ENCODE measurements at places on chromosomes 16 and 17.

- DNase-seq: peak; percentile 76
Measured at GRCh38 chr17:80195671-80196529, 24.2 kb downstream of the SGSH start.

DNA sequence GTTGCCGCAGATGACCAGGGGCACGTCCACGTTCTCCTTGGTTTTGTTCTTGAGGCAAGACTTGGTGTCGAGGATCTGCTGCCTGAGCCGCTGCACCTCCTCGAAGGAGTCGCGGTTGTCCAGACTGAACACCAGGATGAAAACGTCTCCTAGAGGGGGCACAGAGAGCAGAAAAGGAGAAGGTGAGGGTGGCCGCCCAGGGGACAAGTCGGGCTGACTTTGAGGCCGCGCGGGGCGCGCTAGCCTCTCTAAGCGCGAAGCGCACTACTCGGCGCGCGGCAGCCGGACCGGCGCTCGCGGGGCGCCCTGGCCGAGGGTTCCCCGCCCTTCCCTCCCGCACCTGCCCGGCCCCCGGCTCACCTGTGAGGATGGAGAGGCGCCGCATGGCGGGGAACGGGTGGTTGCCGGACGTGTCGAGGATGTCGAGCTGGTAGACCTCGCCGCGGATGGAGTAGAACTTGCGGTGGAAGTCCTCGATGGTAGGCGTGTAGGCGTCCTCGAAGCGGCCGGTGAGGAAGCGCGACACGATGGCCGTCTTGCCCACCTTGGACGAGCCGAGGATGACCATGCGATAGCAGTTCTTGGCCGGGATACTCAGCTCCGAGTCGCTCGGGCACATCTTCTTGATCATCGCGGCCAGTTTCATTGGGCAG, 533 bp downstream of the RASD1 start:
- no peak for DNase-seq

DNA sequence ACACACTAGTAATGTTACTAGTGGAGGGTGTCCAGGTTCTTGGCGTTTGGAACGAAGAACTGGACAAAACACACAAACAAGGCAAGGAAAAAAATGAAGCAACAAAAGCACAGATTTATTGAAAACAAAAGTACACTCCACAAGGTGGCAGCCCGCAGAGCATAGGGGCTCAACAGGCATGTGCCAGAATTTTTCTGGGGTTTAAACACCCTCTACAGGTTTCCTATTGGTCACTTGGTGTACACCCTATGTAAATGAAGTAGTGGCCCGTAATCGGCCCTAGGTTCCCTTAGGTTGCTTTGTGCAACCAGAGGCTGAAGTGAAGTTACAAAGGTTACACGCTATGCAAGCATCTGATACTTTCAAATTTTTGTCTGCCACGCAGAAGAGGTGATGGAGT, 8.1 kb downstream of the OR2C1 start:
- DNase-seq: no peak

- no peak for DNase-seq
Measured at GRCh38 chr17:42361781-42362186, 26.5 kb downstream of the STAT3 start.
